ENCODE measurements at places on chromosomes 1 and 21.

- no peak for DNase-seq
Observed at GRCh38 chr1:106447466-106447865, 609.0 kb upstream of the PRMT6 start.

DNA sequence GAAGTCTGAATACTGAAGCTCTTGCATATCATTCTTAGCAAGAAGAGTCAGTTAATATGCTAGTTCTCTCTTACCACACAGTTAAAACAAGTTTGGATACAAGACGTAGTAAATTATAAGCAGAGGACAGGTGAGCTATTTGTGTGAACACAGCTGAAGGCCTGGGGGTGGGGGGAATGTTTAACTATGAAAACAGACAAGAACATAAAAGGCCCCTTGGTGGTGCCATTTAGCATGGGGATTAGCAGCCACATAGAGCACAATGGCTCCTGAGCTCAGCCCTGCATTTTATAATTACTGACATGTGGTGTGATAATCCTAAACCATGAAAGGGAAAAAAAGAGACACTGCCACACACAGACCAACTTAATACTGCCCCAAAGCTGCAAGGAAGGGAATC is 94.8 kb downstream of the TGFBR3 start:
- no peak for DNase-seq

DNA sequence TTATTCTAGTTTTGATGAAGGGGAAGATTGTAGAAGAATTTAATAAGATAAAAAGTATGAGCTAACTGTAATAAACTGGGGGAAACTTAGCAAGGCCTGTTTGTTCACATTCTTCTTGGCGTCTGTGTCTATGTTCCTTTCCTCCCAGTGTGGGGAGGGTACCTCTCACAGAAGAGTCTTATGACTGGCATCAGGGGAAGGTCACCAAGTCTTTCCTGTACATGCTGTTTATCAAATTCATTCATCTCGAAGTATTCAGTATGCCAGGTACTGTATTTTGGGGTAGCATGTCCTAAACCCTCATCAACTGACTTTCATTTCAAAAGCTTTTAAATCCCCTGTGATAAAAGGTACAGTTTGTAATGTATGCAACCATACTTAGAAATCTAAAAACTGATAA is 78.4 kb downstream of the HS2ST1 start:
- DNase-seq, result no peak

DNA sequence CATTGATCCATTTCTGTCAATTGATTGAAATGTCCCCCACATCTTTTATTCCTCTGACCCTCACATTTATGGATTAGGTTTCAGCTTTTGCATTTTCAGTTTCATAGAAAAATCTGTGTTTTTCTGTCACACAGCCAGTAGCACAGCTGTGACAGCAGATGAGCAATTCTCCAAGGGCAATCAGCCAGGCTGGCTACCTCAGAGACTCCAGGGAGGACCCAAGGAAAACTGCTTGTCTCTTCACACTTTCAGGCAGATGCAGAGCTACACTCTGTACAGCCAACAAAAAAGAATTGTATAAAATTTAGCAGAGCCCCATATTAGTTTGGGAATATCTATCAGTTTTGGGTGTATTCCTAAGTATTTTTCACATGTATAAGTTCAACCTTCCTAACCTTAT is 257.2 kb downstream of the LRRC7 start:
- no peak for DNase-seq

GRCh38 chr21:17540530-17540929 is 27.7 kb downstream of the CXADR start:
- no peak for DNase-seq

GRCh38 chr1:100516857-100517256 is 21.1 kb upstream of the GPR88 start:
- no peak for DNase-seq

DNA sequence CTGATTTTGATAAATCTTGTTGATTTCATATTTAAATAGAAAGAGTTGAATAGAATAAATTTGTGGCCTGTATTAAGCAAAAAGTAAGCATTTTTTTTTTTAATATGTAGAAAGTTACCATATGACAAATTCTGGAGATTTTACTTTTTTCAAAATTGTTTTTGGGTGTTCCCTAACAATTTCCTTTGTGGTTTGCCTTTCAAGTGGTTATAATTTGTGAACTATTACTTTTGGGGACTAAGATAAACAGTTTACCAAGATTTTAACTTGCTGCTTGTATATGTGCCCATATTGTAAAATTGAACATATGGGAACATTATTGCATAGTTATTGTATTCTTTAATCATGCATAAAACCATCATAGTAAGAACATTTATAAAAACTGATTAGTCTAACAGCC is 34.6 kb downstream of the SLC30A7 start:
- DNase-seq, result no peak

DNA sequence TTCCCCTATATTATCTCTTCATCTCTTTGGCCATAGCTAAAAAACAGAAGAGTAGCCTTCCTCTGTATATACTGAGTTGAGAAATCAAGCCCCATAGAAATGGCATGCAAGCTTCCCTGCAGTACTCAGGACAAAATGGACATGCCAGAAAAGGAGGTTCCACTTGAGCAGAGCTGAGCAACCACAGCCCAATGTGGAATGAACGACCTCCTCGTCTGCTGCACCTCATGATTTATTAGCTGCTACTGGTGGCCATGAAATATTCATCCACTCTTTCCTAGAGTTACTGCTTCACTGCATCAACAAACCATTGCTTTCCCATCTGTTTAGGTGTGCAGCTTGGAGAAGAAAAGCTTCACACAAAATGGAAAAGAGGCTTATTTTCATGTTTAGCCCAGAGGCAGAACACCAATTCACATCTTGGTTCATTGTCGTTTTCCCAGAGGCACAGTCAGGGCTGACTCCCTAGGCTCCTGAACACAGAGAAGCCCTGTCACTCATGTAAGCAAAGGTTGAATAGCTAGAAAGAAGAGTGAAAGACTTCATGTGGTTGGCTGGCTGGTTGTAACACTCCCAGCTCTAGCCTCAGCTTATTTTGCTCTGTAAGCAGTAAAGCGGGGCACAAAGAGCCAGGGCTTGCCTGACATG is 148.0 kb downstream of the TSEN15 start:
- peak; percentile 48 for DNase-seq

GRCh38 chr1:9904596-9904995 is 5.5 kb downstream of the CTNNBIP1 start:
- DNase-seq, result no peak

DNA sequence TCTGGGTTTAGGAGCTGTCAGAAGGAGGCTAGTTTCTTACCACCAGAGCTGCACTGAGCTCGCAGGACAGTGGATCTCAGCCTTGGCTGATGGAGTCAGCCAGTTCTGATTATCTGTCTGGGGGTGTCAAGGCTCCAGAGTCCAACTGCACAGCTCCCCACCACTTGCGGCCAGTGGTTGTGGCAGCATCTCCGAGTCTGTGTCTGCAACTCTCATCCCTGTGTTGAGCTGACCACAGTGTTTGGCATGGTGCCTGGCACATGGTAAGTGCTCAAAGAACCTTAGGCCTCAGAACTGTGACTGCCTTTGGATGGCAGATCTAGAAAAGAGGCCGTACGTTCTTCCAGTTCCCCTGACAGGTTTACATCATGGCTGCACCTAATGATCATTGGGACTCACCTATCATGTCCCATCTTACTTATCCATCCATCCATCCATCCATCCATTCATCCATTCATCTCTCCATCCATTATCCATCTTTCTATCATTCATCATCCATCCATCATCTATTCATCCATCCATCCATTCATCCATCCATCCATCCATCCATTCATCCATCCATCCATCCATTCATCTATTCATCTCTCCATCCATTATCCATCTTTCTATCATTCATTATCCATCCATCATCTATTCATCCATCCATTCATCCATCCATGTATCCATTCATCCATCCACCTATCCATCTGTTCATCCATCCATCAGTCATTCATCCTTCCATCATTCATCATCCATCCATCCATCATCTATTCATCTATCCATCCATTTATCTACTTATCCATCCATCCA is 114.5 kb downstream of the CRYAA start:
- no peak for DNase-seq

DNA sequence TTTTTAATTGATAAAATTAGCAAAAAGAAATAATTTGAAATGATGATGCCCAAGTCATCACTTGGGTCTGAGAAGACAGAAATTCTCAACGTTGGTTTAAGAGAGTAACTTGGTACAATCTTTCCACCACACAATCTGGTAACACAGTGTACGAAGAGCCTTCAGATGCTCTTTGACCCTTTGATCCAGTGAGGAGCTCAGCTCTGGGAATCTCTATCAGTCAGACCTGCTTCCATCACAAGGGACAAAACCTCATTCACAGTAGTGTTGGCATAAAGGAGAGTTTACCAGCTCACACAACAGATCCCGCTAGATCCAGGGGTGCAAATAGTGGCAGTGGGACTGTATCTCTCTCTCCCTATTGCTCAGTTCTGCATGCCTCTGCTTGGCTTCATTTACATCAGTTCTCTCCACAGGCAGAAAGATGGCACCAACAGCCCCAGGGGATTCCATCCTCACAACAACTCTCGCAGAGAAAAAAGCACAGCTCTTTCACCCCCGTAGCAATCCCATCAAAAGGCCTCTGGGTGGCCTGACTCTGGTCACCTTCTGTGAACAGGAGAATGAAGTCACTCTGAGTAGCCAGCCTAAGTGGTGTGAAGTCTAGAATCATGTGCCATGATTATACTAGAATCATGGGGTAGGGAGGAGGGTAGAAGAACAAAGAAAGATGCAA is 119.7 kb downstream of the ZNF281 start:
- no peak for DNase-seq

- DNase-seq, result no peak
Observed at GRCh38 chr1:116439701-116440100, 66.7 kb downstream of the ATP1A1 start.

- no peak for DNase-seq
Observed at GRCh38 chr1:73635021-73635420, 563.0 kb downstream of the LRRIQ3 start.

GRCh38 chr1:70057500-70057899 is 147.9 kb downstream of the LRRC40 start:
- DNase-seq, result no peak

DNA sequence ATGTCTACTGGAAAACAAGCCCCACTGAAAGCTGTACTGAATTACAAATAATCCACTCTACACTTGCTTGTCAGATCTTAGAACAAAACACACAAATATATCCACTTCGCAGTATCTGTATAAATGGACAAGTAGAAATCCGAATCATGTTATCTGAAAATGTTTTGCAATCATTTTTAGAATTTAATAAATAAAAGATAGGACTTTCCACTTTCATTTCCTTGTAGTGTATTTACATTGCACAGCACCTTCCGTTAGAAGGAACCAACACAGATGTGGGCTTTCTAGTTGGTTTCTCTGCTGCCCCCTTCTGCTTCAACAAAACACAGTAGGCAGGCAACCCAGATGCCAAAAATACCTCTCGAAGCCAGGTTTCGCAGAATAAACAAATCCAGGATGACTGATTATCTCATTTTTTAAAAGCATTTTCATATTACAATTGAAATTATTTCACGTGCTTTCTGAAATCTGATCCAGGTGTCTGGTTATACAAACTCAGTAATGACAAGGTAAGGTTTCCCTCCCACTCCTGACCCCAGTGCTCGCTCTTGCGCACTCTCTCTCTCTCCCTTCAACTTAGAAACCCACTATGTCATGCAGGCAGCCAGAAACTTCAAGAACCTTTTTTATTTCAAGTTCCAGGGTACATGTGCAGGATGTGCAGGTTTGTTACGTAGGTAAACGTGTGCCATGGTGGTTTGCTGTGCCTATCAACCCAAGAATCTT is 389.9 kb downstream of the SMYD3 start:
- no peak for DNase-seq

DNA sequence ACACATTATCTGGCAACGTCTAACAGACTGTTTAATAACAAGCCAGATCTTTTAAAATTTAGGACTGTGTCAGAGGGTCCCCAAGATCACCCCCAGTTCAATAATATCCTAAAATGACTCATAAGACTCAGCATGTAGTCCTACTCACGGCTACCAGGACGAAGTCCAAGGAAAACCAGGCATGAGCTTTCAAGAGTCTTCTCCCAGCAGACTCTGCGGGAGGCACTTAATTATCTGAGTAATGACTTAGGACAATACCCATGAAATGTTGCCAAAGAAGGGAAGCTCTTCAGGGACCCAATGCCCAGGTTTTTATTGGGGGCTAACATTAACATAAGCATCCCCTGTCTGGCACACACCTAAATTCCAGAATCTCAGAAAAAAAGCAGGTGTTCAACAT is 7.0 kb downstream of the HFM1 start:
- DNase-seq, result no peak

GRCh38 chr21:46021398-46021797 is 39.8 kb downstream of the COL6A1 start:
- DNase-seq, result no peak

GRCh38 chr1:168443899-168444298 is 99.9 kb downstream of the XCL2 start:
- no peak for DNase-seq

- DNase-seq, result no peak
Observed at GRCh38 chr1:201742955-201743805, 85.8 kb upstream of the IPO9 start.

DNA sequence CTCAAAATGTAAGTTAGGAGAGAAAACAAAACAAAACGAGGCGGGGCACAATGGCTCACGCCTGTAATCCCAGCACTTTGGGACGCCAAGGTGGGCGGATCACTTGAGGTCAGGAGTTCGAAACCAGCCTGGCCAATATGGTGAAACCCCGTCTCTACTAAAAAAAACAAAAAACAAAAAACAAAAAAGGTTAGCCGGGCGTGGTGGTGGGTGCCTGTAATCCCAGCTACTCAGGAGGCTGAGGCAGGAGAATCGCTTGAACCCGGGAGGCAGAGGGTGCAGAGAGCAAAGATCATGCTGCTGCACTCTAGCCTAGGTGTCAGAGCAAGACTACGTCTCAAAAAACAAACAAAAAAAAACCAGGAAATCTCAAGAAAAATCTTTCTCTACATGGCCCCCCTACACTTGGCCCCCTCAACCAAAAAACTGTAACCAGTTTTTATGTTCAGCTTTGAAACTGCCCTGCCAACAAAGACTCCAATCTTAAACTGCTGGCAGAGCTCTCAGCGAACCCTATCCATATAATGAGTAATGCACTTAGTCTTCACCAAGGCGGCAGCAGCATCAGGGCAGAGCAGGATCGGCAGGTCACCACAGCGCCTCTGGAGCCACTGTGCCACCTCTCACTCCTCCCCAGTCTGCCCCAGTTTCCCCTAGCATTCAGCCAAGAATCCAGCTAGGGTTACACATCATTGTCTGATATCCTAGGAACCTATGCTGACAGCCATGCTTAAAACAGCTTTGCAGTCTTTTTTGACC is 71.7 kb downstream of the JAK1 start:
- no peak for DNase-seq

- peak; percentile 75 for DNase-seq
Observed at GRCh38 chr1:100631015-100631551, 88.5 kb upstream of the VCAM1 start.

GRCh38 chr1:21385022-21385421 is 54.9 kb upstream of the NBPF3 start:
- no peak for DNase-seq

DNA sequence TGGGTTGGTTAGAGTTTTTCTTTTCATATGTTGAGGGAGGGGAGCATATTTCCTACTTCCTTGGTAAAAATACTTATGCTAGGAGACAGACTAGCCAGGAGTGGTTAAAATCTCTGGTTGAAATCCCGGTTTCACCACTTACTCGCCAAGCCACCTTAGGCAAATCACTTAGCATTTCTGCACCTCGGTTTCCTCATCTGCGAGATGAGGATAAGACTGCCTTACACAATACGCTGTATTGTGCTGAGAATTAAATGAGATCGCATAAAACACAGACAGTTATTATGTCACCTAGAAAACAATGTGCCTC is 1.4 kb downstream of the IFFO2 start:
- DNase-seq, result no peak

Measured in epithelial cell of proximal tubule (primary cell).